ENCODE measurements at places on chromosomes 16 and 17.

DNA sequence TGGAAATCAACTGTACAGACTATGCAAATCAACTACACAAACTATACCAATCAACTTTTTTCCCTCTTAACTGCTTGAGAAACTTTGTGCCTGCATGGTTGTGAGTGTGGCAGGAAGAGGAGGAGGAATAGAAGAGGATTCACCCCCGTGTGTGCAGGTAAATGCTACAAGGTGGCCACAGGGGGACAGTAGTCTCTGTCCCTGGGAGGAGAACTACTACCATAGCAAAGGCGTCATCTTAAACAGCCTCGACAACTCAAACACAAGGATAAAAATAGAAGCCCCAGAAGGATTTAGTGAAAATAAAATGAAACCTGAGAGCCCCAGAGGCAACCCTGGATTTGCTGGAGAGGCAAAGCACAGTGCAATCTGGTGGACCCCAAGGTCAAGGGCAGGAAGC, 199.5 kb upstream of the DYNLRB2 start:
- no peak for DNase-seq

DNA sequence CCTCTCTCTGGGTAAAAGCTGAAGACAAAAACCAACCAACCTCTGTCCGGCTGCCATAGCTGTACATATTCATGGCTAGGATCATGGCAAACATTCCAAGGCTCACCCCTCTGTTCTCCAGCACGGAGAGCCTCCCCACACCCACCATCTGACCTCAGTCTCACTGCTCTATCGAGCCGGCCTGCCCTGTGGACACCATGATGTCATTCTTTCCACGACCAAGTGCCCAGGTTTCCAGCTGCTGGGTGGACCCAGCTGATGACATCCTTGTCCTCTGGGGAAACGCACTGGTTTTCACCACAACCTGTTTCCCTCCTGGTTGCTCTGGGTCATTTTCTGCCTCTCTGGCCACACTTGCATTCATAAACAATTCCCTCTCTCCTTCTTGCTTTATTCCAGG, 67.7 kb downstream of the NDEL1 start:
- no peak for DNase-seq

- DNase-seq = peak; percentile 88
These were observed 21.0 kb downstream of the ATPAF2 start for GRCh38 chr17:18017958-18018357.

DNA sequence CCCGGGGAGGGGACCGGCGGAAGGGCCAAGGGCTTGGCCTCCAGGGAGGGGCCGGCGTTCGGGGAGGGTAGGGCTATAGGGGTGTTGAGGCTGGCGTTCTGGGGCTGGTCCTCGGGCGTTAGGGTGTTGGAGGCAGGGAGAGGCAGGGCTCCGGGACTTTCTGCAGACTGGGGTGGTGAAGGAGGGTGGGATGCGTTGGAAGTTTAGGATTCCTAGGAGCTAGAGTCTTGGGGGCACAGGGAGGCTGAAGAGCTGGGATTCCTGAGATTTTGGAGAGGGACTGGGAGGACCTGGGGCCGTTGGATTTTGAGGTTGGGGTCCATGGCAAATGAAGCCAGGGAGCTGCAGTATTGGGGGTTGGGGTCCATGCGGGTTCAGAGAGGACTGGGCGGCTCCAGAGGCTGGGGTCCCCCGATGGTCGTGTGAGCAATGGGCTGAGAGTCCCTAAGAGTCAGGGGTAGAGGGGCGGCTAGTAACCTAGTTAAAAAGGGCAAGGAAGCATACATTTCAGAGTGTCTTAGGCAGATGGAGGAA, 740 bp downstream of the NFATC2IP start:
- peak; percentile 87 for DNase-seq

DNA sequence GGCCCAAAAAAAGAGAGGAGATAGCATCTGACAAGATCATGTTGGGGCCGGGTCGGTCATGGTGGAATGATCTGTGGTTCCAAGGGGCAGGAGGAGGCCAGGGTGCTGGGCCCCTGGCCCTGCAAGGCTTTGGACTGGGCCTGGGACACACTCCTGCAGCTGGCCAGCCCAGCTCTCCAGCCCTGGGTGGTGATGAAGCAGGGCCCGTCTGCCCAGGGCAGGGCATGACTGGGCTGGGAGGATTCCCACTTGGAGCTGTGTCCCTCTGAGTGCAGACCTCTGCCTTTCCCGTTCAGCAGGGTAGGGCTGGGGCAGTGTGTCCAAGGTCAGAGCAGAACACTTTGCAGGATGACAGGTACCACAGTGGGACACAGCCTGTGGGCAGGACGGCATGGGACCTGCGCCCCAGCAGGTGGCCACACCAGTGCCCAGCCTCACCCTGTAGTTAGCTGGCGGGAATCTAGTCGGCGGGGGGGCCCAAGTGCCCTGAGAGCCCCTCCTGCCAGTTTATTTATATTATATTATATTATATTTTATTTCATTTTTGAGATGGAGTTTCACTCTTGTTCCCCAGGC, 27.6 kb upstream of the MYO15B start:
- peak; percentile 61 for DNase-seq

DNA sequence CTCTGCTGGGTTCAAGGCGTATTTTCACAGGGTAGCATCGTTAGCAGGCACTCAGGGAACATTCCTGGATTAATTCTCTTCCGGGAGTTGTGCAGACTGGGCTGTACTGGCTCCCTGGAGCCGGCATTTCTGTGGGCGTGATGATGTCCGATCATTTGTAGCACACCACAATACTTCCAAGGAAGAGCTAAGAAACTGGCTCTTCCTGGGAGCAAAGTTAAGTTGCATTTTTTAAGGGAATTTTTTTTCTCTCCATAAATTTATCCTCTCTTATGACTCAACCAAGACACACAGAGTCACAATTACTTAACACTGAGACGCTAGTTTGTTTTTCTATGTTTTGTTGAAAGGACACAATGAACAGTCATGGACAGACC, 211.6 kb upstream of the FOXF1 start:
- DNase-seq = no peak

DNA sequence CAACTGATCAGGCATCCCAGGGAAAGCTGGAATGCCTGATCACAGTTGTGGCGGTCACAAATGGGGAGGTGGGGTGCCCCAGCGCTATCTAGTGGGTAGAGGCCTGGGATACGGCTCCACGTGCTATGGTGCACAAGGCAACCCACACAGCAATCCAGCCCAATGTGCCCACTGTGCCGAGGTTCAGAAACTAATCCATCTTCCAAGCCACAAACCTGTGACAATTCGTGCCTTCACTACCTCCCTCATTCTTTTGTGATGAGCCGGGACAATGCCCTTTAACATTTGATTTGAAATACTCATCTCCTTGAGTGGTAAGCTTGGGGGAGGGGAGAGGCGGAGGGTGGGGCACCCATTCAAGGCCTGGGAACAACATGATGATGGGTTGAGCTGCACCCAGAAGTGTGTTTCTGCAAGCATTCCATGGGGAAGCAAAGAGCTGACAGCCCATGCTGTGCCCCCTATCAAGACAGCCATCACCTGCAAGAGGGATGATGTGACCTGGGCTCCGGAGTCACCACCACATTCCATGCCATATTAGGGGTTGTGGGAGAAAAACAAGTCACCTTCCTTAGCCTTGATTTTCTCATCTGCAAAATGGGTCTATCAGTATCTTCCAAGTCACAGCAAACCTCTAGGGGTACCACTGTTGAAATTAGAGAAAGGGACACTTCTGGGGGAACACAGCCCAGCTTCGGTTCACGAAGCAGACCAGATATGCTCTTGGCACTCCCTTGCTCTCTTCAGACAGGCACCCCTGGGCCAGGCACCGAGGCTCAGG, 3.7 kb downstream of the ELOB start:
- peak; percentile 85 for DNase-seq

GRCh38 chr17:21400816-21401593, 24.8 kb downstream of the KCNJ12 start:
- peak; percentile 86 for DNase-seq

GRCh38 chr16:78562650-78563049, 463.2 kb downstream of the WWOX start:
- DNase-seq = no peak

- DNase-seq = peak; percentile 97
These were observed 1.3 kb upstream of the HIC1 start for GRCh38 chr17:2053380-2054261.

GRCh38 chr17:74796866-74797265, 20.7 kb upstream of the NAT9 start:
- no peak for DNase-seq

GRCh38 chr16:48607056-48607825, 2.7 kb downstream of the N4BP1 start:
- DNase-seq = peak; percentile 69

Data from osteoblast (primary cell).